ENCODE measurements at places on chromosomes 11 and 22.

DNA sequence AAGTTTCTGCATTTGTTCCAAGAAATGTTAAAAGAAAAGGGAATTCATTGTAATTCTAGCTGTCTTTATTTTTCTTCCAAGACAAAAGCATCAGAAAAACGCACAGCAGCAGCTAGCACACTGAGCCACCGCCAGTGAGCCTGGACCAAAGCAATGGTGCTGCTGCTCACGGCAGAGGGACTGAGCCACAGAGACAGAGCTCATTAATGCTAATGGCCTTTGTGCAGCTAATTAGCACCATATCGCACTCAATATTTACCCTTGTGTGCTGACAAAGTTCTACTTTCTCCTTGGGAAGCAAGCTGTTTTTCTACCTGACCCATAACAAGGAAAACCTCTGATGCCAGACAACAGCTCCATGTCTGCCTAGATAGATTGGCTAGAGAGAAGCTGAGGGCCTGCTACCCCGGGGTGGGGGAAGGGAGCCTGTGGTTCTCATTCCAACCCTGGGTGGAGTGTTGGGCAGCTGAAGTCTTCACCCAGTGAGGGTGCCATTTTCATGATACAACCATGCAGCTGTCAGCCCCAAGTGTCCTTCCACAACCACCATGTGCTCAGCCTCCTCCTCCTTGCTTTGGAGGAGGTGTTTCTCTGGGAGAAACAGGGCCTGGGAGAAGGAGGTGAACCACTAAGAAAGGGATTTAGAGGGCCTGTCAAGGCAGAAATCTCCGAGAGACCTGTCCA, 131.1 kb upstream of the NCAM1 start:
- no peak for DNase-seq

GRCh38 chr22:45496451-45496941, 6.2 kb upstream of the FBLN1 start:
- no peak for DNase-seq

DNA sequence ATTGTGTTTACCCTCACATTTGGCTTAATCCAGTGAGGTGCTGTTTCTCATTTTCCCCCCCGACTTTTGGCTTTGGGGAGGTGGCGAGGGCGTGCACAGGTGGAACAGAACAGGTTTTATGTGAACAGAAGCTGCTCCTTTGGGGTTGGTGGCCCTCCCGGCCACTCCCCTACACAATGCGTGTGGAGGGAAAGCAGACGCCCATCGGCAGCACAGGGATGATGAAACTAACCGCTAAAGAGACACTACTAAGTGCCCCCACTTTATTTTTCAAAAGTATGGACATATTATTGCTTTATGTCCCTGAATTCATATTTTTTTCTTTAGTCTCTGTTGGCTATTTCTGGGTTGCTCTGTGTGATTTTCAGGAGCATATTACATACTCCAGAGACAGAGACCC, 160.9 kb downstream of the ENTHD1 start:
- DNase-seq, result no peak

DNA sequence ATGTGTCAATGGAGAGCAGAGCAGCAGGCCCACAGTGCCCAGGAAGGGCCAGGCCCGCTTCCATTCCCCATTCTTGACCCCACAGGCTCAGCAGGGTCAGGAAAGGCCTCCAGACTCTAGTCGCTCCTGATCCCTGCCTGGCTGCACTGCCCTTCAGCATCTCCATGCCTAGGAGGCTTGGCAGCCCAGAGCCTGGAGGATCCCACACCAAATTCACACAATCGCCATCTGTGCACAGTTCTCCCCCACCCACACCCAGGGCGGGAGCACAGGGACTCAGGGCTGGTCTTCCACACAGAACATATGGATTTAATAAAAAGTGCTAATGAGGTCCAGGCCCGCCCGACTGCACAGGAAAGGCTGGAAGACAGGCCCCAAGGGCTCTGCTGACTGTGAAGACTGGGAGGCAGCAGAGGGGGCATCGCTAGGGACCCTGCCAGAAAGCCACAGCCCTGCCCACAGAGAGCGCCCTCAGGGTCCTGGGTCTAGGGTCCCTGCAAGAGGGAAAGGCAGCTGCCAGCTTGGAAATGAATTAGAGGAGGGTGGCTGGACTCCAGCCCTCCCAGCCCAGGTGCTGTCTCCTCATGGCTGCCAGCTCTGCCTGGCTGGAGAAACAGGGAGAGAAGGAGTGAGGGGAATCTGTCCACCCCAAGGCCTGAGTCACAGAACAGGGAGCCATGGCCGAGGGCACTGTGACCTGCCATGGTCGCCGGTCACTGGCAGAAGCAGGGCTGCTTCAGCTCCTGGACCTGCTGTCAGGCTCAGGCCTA, 39.7 kb downstream of the DKK3 start:
- no peak for DNase-seq

GRCh38 chr22:44380756-44381486, 68.2 kb upstream of the SHISAL1 start:
- DNase-seq, result no peak

GRCh38 chr11:383431-383830, 10.6 kb upstream of the PKP3 start:
- no peak for DNase-seq

- no peak for DNase-seq
These were observed 14.9 kb downstream of the AP2A2 start for GRCh38 chr11:940496-941135.

DNA sequence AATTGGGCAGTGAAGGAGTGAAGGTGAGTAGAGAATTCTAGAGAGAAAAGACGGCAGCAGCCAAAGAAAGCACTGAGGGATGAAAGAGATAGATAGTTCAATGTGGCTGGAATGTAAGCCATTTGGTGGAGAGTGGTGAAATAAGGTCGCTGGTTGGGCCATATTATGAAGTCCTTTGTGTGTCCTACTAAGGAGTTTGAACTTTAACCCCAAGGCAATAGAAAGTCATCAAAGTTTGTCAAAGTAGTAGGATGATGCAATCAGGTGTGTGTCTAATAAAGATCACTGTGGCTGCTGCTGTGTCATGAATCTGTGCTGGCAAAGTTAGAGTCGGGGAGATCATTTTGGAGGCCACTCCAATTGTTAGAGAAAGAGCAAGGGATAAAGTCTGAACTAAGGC, 18.7 kb downstream of the RNF121 start:
- DNase-seq, result peak; percentile 55

DNA sequence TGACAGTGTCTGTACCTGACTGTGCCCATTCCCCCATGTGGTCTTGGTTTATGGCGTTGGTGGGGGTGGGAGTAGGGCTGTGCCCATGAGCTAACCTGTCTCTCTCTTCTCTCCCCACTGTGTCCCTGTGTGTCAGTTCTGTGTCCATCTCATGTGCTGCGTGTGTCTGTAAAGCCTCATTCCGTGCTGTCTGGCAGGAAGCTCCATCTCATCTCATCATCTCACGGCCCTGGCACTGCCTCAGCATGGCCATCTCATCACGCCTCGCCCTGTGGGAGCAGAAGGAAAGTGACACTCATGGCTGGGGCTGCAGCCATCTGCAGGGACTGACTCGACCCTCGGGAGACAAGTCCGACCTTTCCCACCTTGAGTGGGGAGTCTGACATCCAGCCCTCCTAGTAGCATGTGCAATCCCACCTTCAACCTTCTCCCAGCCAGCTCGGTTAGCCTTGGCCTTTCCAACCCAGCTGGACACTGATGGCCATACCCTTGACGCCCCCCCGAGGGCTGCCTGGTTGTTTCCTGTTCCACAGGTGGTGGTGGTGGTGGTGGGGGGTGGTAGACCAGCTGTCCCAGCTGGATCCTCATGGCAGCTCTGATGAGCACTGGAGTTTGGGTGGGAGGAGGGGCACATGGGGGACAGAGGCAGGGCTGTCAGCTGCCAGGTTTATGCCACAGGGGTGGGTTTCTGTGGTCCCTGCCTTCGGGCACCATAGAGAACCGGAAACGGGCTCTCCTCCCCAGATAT, 19.0 kb downstream of the MYO18B start:
- DNase-seq, result no peak

DNA sequence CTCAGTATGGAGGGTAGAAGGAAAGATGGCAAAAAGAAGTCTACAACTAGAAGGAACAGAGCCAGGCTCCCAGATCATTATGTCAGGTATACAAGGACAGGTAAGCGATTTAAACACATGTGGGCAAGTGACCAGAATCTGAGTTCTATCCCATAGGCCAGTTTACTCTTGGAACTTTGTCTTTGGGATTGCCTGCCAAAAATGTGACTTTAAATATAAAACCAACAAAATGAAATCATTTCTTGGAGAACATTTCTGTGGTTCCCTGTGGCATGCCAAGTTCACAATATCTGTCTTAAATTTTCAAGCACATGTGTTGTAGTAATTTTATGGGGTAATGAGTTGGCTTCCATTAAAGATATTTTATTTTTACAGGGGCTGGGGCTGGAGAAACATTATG, 141.0 kb downstream of the SLC17A6 start:
- no peak for DNase-seq

DNA sequence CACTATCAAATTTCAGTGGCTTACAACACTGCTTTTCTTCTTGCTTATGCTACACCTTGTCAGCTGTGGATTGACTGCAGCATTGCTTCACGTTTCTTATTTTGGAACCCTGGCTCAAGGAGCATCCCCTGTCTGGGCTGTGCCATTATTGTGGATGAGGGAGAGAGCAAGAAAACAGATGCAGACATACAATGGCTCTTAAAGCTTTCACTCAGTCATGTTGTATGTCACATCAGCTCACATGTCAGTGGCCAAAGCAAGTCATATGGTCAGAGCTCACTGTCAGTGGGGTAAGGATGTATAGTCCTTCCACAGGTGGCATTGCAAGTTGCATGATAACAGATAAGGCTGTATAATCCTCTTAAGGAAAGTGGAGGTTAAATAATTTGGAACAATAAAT, 10.0 kb downstream of the ARHGEF12 start:
- no peak for DNase-seq
